ENCODE measurements at places on chromosomes 6 and 20.

DNA sequence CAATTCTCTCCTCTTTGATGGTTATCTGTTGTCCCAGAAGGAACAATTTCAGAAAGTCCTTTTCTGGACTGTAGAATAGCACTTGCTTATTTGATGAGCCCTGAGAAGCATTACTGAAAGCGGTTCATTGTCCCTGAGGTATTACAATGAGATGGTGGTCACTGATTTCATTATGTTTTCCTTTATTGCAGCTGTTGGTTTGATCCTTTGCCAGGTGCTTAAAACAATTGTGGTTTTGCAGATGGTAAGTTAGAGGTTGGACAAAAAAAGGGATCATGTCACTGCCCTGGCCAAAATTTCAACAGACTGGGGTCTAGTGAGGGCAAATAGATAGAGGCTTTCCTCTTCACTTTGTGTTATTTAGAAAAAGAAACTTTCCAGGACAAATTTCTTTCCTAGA lies 61.9 kb downstream of the ESR1 start:
- DNase-seq, result no peak

- DNase-seq, result no peak
Observed at GRCh38 chr6:158460602-158461169, 99.2 kb upstream of the TMEM181 start.

DNA sequence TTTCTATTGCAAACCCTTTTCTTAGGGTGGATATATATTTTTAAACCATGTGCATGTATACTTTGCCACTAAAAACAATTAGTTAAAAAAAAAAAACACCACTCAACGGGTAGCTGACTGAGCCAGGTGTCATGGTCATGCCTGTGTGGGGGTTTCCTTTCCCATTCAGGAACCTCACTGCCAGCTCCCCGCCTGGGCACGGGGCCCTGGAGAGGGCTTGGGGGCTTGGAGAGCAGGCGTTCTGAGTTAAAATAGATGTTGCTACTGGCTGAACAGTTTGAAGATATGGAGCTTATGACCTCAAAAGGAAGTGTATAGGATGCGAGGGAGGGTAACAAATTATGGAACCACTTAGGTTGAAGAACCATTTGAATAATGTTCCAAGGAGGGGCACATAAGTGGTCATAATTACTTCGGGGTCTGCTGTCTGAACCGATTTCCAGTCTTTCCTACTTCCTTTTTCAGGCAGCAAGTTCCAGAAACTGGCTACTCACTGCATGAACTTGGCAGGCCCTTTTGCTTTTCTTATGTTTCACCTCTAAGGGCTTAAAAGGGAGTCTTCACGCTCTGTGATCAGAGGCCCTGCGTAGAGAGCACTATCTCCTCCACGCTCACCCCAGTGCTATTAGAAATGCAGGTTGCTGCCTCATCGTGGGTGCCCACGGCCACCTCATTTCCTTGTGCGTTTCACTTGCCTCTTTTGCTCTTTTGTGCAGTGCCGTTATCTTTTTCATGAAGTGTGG lies 9.9 kb downstream of the STX16 start:
- DNase-seq, result no peak

- DNase-seq, result no peak
Observed at GRCh38 chr6:11142296-11143027, 30.9 kb upstream of the ERVFRD-1 start.
